ENCODE measurements at places on chromosomes 6 and 20.

DNA sequence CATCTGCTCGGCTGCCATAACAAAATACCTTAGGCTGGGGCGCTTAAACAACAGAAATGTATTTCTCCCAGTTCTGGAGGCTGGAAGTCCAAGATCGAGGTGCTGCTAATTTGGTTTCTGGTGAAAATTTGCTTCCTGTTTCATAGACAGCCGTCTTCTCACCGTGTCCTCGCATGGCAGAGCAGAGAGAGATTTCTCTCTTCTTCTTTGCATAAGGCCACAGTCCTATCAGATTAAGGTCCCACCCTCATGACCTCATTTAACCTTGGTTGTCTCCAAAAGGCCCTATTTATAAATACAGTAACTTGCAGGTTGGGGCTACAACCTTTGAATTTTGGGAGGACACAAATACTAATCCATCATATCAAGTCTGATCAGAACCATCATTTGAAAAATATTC is 544.3 kb downstream of the KIF16B start:
- no peak for DNase-seq

DNA sequence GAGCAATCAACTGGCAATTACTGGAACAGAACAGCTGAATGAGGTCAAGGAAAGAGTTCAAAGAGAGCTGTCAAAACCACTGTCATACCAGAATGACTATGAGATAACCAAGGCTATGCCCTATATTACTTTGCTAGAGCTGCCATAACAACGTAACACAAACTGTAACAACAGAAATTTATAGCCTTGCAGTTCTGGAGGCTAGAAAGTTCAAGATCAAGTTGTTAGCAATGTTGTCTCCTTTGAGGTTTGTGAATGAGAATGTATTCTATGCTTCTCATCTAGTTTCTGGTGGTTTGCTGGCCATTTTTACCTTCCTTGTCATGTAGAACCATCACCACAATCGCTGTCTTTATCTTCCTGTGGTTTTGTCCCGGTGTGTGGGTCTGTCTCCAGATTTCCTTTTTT is 1323.0 kb upstream of the GJE1 start:
- no peak for DNase-seq

DNA sequence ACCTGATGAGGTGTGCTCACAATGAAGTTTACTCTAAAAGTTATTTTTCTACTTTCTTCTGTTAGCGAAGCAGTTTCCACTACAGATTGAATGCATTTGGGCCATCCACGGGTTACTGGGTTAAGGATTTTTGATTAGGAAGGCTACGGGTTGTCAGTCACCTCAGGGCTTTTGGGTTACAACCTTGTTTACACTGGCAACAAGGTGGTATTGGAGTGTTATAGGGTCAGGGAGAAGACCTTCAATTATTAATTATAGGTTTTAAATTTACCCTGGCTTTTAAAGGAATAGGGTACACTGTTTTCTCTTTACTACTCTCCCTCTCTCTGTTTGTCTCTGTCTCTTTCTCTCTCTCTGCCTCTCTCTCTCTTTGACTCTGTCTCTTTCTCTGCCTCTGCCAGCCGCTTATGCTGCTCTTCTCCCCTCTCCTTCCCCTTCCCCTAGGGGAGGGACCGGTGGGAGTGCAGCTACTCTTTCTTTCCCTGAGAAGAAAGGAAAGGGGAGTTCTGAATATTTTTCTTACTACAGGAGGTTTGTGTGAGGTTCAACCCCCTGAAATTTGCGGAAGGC is 40.2 kb upstream of the AGPAT4 start:
- no peak for DNase-seq

GRCh38 chr20:46261456-46262253 is 46.6 kb downstream of the CDH22 start:
- no peak for DNase-seq

DNA sequence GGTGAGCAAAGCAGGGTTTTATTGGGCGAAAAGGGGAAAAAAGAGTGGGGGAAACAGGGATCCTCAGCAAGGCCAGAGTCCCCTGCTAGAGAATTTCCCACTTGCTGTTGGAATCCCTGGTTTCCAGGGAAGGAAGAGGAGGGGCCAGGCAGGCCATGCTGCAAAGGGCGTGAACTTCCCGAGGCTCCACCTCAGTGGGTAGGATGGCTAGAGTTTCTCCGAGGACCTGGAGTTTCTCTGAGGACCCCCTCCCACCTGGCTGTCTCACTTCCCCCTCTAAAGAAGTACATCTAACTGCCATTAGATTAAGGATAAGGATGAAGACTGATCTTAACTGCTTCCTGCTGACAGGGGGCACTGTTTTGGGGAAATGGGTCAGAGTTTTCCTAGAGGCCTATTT is 1239.3 kb upstream of the GJE1 start:
- DNase-seq, result no peak

- DNase-seq, result no peak
Measured at GRCh38 chr6:21633511-21634109, 40.1 kb downstream of the SOX4 start.

DNA sequence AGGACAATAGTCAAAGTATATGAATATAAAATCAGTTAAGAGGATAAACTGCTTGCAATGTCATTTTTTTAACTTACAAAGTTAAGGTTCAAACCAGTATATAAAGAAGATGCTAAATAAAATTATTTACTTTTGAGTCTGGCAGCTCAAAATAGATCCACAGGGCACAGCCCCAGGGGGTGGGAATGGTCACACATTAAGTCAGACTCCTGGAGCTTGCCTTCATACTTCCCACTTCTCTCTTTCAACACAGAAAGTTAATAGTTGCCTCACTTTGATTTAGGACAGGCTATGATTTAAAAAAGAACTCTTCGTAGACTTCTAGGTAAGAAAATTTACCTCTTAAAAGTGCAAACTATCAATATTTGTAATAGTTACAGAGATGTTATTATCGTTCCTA is 158.3 kb upstream of the RUNX2 start:
- no peak for DNase-seq

DNA sequence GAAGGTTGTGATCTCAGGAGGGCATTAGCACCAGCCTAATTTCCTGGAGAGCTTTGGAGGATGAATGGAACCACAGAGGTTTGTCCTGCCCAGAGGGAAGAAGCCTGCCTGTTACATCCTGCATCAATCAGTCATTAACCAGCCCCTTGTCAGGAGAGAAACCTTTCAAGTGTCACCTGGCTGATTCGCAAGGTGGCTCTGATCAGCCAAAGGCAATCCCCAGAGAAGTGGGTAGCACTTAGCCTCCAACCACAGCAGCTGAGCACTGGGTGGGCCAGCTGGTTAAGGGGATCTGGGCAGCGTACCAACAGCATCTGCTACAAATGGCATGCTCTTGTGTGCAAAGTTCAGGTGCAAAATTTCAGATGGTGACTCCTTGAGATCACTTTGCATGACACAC is 26.9 kb downstream of the ANKEF1 start:
- DNase-seq, result no peak

DNA sequence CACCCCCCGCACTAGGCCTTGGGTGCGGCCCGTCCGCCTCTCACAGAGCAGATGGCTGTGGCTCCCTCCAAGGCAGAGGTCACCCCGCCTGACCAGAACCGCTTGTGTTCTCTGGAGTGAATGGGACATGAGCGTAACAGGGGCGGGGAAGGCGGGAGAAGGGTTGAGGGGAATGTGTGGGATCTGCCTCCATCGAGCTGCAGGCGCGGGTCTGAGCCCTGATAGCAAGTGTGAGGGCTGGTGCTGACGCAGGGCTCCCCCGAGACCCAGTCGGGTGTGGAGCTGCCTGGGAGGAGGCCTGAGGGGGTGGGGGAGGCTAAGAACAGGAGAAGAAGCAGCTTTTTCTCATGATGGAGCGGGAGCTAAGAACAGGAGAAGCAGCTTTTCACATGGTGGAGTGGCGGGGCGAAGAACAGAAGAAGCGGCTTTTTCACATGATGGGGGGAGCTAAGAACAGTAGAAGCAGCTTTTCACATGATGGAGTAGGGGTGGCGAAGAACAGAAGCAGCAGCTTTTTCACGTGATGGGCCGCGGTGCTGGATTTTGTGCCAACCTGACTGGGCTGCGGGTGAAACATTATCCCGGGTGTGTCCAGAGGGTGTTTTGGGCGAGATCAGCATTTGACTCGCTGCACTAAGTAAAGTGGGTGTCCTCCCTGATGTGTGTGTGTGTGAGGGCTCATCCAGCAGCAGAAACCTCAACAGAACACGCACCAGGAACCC is 169.3 kb downstream of the TTLL2 start:
- no peak for DNase-seq

DNA sequence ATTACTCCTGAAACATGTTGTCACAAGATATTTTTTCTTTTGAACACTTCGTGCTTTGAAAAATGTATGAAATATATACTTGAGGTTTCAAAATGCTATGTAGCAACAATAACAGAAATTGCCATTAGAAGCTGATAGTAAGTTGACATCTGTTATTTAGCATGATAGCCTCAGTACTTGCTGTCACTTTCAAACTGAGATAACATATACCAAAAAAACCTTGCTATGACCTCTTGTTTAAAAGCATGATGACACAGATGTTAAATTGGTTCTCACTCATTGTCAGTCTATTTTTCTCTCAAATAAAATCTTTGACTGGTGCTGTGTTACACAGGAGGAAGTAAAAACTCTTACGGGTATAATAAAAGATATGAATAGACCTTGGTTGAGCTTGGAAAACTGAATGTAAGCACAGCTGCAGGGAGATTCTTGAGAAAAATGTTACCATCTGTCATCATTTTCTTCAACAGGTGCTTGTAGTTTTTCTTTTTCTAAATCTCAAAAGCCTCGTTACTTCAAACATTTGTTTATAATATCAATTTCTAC is 18.6 kb downstream of the MOXD1 start:
- DNase-seq, result no peak

- no peak for DNase-seq
Measured at GRCh38 chr6:44831002-44831610, 443.6 kb downstream of the CDC5L start.

DNA sequence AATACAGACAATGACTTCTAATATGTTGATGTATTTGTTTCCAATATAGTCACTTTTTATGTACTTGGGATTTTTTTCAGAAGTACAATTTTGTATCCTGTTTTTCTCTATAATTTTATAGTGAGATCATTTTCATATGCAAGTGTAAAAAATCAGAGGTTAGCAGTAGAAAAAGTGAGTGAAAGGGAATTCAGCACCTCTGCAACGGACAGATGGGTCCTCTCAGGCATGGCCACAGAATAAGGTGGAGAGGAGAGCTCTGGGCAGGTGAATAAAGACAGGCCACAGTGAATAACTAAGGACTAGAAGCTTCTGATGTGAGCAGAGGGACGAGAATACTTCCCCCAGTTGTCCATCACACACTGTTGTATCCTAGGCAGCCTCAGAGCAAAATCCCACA is 210.1 kb upstream of the CNR1 start:
- no peak for DNase-seq

- DNase-seq, result no peak
Measured at GRCh38 chr20:53842301-53843099, 227.9 kb downstream of the BCAS1 start.

- DNase-seq, result no peak
Measured at GRCh38 chr20:46099491-46100287, 9.9 kb upstream of the NCOA5 start.

DNA sequence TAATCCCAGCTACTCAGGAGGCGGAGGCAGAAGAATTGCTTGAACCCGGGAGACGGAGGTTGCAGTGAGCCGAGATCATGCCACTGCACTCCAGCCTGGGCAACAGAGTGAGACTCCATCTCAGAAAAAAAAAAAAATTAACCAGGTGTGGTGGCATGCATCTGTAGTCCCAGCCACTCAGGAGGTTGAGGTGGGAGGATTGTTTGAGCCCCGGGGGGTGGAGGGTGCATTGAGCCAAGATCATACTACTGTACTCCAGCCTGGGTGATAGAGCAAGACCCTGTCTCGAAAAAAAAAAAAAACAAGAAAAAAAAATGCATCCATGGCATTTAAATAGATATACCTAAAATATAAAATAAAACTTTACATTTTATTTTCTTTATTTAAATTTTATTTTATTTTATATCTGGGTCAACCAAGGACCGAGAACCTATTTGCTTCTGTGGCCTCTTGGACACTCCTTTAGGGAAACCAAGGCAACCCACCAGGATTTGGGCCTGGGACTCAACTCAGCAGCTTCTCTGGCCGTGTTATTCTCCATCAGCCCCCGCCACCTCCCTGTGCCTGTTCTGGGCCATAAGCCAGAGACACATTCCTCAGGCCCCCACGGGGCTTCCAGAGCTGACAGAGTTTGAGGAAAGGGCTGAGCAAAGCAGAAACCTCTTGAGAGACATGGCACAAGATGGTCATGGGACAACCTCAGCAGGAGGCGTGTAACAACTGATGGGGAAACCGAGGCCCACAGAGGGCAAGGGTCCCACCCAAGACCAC is 6.2 kb downstream of the SNTA1 start:
- no peak for DNase-seq

- DNase-seq, result no peak
Measured at GRCh38 chr6:119676230-119676629, 326.7 kb upstream of the MAN1A1 start.

All from thymus (tissue), 14 donors.